Stimulated activated naive CD8-positive, alpha-beta T cell treated with anti-CD3 and anti-CD28 coated beads, Interleukin-15, amount 100 ng/mL, for 72 hours (primary cell): ENCODE measurements at places on chromosomes 2 and 18.

DNA sequence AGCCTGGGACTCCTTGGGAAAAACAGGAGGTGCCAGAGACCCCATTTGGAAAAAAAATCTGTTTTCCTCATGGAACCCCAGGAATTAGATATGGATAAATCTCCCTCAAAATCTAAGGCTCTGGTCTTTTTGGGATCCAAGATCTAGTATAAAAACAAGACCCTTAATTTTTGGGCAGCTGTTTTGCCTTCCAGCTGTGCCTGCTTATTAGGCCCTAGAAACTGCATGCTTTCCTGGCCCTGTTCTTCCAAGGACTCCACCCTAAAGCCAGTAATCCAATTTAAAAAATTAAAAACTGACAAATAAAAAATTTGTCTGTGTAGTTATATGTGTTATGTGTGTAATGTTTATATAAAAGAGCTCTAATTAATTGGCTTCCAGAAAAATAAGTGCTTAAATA is 274.6 kb downstream of the STK39 start:
- DNase-seq, result no peak

GRCh38 chr2:172200495-172201085 is 97.9 kb upstream of the DLX2 start:
- no peak for DNase-seq

GRCh38 chr18:44705075-44705675 is 24.5 kb downstream of the SETBP1 start:
- no peak for DNase-seq

GRCh38 chr2:120343100-120343432 is 2.9 kb upstream of the INHBB start:
- DNase-seq, result no peak

GRCh38 chr2:73187549-73187948 is 14.8 kb upstream of the NOTO start:
- DNase-seq, result no peak

GRCh38 chr2:40935349-40935748 is 483.5 kb upstream of the SLC8A1 start:
- DNase-seq, result no peak

GRCh38 chr2:47089083-47089464 is 66.0 kb downstream of the STPG4 start:
- DNase-seq, result no peak

GRCh38 chr2:69381337-69381737 is 5.7 kb downstream of the GFPT1 start:
- DNase-seq, result no peak
